ENCODE measurements at places on chromosomes 2 and 18.

- no peak for DNase-seq
These were observed 160.6 kb upstream of the OSR1 start for GRCh38 chr2:19519045-19519444.

GRCh38 chr2:154433010-154433409, 265.5 kb upstream of the KCNJ3 start:
- DNase-seq, result no peak

GRCh38 chr2:125837611-125838010, 818.3 kb upstream of the GYPC start:
- DNase-seq, result no peak

DNA sequence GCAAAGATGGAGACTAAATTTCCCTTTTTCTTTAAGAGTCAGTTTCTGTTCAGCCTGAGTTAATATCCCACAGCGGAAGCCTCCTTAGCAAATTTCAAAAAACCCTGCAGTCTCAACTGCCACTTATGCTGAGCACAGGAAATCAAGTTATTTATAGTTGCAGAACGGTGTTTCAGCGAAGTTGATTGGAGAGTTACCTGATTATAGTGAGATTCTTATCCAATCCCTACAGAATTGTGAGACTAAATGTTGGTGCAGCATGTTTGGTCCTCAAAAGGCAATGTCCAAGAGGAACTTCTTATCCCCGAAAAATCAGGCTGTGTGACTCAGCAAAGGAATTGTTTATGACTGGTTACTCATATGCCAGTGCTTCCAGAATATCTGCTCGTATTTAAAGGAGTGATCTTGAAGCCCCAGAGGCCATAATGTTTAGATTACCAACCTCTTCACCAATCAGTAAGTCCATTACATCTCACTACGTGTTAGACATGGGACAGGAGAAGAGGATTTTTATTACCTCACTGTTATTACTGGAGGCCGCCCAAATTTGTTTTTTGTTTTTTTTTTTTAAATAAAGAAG, 67.9 kb downstream of the LRRFIP1 start:
- DNase-seq, result no peak

- DNase-seq, result no peak
These were observed 119.7 kb upstream of the NFATC1 start for GRCh38 chr18:79275992-79276391.

- DNase-seq, result no peak
These were observed 2.7 kb upstream of the NPC1 start for GRCh38 chr18:23588836-23589560.

DNA sequence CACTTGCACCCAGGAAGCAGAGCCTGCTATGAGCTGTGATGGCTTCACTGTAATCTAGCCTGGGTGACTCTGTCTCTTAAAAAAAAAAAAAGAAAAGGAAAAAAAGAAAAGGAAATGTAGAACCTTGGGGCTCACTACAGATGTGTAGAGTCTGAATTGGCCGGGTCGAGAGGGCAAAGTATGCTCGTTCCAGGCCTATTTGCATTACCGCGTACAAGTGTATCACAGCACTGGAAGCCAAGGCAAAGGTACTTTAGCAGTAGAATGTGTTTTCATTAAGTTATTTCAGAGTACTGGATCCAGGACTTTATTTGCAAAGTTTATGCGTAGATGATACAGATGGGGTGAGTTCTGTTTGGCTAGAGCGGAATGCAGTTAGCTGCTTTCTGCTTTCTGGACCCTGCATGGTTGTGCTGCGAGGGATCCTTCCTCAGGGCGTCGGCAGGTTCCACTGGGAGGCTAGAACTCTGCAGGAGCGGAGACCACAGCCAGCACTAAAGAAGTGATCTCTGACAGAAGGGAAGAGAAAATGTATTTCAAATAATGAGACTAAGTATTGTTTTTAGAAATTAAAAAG, 51.8 kb downstream of the LDLRAD4 start:
- DNase-seq, result no peak

DNA sequence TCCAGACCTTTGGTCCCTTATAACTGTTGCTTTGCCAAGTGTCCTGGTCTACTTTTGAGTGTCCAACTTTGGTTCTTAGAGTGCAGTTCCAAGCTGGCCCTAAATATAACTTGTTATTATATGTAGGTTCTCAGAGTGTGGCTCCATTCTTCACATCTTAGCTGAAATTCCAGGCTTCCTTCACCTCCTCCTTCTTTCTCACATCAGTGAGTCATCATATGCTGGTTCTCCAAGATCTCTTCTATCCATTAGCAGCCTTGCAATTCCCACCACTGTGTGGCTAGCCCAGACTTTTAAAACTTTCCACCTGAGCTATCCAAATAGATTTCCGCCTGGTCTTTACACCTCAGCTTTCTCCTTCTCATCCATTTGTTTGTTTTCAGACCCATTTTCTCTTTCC, 12.6 kb upstream of the CXCR4 start:
- DNase-seq, result no peak

DNA sequence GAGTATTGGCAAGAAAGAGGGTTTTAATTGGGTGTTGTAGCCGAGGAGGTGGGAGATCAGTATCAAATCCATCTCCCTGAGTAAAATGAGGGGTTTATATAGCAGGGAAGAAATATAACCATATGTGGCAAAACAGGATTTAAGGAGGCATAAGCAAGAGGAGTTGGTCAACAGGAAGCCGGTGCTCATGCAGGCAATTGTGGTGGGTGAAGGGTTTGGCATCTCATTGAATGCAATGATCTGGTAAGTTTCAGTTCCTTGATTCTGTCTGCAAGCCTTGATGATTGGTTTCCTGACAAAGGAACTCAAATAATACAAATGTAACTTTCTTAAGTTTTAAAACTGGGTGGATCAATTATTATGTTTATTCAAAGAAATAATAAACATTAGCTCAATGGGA, 564.4 kb upstream of the LINC00305 start:
- no peak for DNase-seq

- DNase-seq, result no peak
These were observed 81.9 kb downstream of the TCF4 start for GRCh38 chr18:55506074-55506473.

GRCh38 chr2:14072338-14072737, 560.2 kb upstream of the LRATD1 start:
- DNase-seq, result no peak

GRCh38 chr2:68418855-68419254, 48.2 kb downstream of the FBXO48 start:
- no peak for DNase-seq

DNA sequence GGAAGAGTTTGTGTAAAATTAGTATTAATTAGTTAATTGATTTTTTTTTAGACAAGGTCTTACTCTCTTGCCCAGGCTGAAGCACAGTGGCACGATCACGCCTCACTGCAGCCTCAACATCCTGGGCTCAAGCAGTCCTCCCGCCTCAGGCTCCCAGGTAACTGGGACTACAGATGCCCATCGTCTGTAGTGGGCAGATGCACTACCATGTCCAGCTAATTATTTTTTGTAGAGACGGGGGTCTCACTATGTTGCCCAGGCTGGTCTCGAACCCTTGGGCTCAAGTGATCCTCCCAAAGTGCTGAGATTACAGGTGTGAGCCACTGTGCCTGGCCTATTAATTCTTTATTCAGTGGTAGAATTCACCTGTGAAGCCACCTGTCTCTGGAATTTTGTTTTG, 41.1 kb downstream of the UBE2F start:
- DNase-seq, result no peak

DNA sequence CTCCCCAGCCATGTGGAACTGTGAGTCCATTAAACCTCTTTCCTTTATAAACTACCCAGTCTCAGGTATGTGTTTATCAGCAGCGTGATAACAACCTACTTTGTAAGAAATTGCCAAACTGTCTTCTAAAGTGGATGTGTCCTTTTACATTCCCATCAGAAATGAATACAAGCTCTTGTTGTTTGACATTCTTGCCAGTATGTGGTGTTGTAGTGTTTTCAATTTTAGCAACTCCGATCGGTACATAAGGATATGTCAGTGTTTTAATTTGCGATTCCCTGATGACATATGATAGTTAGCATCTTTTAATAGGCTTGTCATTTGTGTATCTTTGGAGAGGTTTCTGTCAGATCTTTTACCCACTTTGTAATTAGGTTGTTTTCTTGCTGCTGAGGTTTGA, 1156.3 kb upstream of the CRIM1 start:
- no peak for DNase-seq

DNA sequence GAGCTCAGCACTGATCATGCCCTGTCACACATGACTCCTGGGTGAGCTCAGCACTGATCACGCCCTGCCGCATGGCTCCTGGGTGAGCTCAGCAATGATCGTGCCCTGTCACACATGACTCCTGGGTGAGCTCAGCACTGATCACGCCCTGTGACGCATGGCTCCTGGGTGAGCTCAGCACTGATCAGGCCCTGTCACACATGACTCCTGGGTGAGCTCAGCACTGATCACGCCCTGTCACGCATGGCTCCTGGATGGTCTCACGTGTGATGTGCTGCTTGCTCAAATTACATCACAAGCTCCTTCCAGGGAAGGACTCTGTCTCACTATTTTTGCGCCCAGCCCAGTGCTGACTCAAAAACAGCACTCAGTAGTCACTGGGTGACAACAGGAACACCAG, 258.0 kb downstream of the HDAC4 start:
- no peak for DNase-seq

GRCh38 chr2:216012133-216012829, 1.1 kb downstream of the MREG start:
- no peak for DNase-seq

GRCh38 chr2:144198116-144198515, 321.8 kb downstream of the ZEB2 start:
- DNase-seq, result no peak

GRCh38 chr2:73290049-73290839, 3.1 kb downstream of the EGR4 start:
- no peak for DNase-seq

GRCh38 chr2:133986881-133987795, 266.7 kb upstream of the MGAT5 start:
- no peak for DNase-seq

DNA sequence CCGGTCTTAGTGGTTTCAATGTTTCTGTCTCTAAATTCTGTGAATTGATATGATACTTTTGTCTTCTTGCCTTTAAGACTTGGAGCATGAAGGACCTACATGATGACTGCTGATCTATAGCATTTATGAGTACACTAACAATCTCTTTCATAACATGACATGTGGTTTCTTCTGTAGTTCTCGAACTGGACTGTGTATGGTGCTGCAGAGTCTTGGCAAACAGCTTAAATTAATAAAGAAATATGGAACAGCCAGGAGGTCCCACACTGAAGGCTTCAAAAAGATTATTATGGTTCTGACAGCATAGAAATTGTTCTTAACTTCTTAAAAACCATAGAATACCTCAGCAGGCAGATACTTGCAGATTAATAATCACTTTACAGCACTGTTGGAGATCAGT, 145.0 kb downstream of the DCC start:
- DNase-seq, result no peak

- peak; percentile 44 for DNase-seq
These were observed 50.0 kb downstream of the TMEM163 start for GRCh38 chr2:134668821-134669220.

DNA sequence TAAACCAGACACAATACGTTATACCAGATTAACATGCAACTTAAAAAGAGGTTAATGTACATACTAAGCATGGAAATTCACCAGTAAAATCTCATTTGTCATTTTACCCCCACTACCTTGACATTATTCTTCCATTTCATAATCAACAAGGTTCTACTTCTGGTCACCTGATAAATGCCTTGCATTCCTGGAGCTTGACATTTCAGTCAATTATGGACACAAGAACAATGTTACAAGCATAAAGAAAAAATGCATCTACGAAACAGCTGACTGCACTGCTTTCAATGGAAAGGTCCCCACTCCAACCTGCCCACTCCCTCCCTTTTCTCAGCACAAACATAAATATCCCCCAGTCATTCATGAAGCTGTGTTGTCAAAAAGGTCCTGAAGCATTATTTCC, 31.4 kb downstream of the ARL5A start:
- DNase-seq, result no peak

DNA sequence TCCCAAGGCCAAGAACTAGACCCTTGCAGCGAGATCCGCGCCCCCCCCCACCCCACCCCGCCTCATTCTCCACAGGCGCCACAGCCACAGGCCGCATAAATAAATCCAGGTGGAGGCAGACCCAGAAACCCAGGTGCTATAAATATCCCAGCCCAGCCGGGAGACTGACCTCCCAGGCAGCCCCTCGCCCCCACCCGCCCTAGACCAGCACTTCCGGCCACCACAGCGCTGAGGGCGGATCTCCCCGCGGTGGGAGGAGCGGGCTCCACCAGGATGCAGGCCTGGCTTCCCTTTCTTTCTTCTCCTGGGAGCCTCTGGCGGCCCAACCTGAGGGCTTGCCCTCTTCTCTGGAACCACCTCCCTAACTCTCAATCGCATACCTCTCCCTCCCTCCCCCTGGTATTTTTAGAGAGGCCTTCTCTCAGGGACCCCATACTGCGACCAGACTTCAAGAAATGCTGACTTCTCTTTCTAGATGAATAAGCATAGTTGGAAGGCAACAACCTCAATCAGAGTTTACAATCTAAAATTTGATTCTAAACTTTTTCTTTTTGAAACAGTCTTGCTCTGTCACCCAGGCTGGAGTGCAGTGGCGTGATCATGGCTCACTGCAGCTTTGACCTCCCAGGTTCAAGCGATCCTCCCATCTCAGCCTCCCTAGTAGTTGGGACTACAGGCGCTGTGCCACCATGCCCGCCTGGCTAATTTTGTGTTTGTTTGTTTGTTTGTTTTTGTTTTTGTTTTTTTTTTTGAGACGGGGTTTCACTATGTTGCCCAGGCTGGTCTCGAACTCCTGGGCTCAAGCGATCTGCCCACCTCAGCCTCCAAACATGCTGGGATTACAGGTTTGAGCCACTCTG, 55.0 kb downstream of the PKDCC start:
- DNase-seq, result peak; percentile 19

GRCh38 chr2:170815746-170816503, 762 bp upstream of the GAD1 start:
- DNase-seq, result peak; percentile 43

- peak; percentile 47 for DNase-seq
These were observed 88.2 kb downstream of the PLB1 start for GRCh38 chr2:28583899-28584553.

GRCh38 chr2:60320724-60321123, 232.7 kb downstream of the BCL11A start:
- DNase-seq, result no peak

DNA sequence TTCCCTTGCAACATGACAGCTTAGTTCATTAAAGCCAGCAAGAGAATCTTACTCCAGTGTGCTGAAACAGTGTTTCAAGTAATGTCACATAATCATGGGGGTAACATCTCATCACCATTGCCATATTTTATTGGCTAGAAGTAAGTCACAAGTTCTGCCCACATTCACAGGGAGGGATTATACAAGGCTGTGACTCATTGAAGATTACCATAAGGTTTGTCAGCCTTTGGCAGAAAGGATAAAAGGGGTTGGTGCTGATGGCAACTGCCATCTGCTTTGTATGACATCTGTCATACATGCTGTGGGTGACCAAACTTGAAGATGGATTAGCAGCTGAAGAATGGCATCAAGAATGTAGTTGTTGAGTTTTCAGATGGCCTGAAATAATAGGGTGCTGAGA, 61.2 kb downstream of the KCNE4 start:
- no peak for DNase-seq

GRCh38 chr18:22228976-22229375, 59.6 kb downstream of the GATA6 start:
- no peak for DNase-seq

GRCh38 chr18:78986018-78986481, 6.4 kb downstream of the SALL3 start:
- DNase-seq, result no peak

- DNase-seq, result no peak
These were observed 107.5 kb downstream of the COLEC12 start for GRCh38 chr18:392928-393573.

- no peak for DNase-seq
These were observed 254.3 kb downstream of the XIRP2 start for GRCh38 chr2:167142554-167142953.

GRCh38 chr2:68426848-68427579, 40.1 kb downstream of the FBXO48 start:
- DNase-seq, result no peak
